Hematopoietic multipotent progenitor cell treated with erythropoietin and hydrocortisone succinate and interleukin-3 and kit ligand, for 17 days (in vitro differentiated cells): ENCODE measurements at places on chromosomes 1 and 21.

DNA sequence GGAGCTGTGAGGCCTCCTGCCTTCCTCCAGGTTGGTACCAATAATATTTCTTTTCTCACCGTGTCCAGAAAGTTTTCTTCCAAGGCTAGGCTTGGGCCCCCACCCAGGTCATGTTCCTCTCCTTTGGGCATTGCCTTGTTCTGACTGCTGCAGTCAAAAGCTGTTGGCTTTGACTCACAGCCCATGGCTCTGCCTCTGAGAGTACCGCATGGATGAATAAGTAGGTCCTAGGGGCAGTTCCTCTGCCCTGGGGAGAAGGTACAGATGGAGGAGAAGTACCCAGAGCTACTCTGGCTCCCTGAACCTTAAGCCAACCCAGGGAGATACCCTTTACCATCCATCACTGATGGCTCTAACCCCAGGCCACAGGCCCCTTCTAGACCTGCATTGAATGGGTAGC, 115.0 kb downstream of the NAV1 start:
- DNase-seq, result no peak

- no peak for DNase-seq
These were observed 417 bp upstream of the GFI1 start for GRCh38 chr1:92487078-92487605.

DNA sequence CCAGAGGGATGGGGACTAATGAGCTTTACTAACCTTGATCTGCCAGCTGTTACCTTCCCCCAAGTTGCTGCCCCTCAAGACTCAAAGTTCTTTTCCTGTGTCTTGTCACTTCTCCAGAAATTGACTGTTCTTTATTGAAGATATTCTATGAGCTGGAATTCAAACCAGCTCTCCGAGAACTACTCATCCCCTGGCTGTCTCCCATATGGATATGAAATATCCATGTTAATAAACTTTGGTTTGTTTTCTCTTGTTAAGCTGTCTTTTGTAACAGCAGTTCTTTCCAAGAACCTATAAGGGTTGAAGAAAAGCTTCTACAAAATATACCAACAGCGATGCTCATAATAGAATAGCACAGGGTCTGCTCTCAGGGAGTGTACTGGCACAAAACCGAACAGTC, 77.0 kb downstream of the CAMK2N1 start:
- DNase-seq, result no peak

DNA sequence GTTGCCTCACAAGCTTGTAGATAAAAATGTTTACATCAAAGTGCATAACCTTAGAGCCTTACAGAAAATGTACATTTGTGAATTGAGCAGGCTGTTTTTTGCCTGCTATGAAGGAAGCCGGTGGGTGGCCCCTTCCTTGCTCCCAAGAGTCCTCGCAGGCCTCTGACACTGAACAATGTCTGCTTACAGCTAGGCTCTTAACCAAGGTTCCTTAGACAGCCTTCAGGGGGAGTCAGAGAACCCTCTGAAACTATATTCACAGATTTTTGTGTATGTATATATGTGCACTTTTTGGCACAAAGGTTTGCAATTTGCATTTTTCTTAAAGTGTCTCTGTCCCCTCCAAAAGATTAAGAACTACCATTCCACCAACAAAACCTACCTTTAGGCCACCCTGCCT, 282.6 kb downstream of the BARHL2 start:
- no peak for DNase-seq

DNA sequence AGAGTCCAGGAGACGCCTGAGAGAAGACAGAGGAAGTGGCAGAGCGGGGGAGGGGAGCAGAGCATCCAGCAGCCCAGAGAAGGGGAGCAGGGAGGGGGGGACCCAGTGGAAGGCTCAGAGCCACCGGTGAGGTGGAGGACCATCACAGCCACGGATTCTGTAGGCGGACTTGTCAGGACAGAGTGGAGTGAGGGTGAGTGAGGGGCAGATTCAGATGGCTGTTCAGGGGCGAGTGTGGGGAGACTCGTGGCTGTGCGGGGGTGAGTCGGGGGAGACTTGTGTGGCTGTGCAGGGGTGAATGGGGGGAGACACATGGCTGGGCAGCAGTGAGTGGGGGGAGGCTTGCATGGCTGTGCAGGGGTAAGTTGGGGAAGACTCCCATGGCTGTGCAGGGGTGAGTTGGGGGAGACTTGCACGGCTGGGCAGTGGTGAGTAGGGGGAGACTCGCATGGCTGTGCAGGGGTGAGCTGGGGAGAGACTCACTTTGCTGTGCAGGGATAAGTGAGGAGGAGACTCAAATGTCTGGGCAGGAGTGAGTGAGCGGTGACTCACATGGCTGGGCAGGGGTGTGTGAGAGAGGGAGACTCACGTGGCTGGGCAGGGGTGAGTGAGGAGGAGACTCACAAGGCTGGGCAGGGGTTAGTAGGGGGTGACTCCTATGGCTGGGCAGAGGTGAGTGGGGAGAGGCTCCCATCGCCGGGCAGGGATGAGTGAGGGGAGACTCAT, 56.8 kb upstream of the ABCG1 start:
- DNase-seq, result no peak

DNA sequence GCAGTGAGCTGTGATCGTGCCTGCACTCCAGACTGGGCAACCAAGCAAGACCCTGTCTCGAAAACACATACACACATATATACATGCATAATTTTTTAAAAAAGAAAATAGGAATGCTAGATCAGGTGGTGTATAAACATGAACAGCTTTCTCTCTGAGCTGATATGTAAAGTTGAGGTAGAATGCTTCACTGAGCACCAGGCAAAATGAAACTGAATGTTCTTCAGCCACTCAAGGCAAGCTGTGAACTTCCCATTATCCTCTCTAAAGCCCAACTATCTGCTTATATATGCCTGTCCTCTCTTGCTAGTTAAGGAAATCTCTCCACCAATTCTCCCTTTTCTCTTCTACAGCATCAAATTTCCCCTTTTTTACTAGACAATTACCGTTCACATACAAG, 93.0 kb downstream of the NUF2 start:
- DNase-seq, result no peak

DNA sequence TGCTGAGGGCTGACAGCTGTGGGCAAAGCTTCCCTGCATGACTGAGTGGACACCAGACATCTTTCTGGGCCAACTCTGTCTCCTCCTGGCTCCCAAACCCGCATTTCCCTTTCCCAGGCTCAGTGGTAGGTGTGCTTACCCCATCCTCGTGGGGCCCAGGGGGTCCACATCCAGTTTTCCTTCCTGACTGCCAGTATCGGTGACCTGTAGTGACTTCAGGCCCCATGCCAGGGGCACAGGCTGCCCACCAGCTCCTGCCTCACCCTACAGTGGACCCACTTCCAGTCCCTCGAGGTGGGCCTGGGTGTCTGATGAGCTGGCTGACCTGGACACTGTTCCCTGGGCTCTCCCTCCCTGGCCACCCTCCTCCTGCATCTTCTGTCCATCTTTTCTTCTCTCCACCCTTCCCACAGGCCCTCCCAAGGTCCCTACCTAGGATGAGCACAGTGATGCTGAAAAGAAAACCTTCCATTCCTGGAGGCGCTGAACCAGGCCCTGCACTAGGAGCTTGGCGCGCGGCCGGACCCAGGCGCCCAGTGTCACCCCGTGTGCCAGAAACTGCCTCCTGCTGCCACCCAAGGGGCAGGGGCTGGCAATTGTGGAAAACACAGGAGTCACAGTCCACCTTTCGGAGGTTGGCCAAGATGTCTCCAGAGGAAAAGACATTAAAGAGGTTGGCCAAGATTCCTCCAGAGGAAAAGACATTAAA, 67.1 kb downstream of the RUNX3 start:
- DNase-seq, result no peak

DNA sequence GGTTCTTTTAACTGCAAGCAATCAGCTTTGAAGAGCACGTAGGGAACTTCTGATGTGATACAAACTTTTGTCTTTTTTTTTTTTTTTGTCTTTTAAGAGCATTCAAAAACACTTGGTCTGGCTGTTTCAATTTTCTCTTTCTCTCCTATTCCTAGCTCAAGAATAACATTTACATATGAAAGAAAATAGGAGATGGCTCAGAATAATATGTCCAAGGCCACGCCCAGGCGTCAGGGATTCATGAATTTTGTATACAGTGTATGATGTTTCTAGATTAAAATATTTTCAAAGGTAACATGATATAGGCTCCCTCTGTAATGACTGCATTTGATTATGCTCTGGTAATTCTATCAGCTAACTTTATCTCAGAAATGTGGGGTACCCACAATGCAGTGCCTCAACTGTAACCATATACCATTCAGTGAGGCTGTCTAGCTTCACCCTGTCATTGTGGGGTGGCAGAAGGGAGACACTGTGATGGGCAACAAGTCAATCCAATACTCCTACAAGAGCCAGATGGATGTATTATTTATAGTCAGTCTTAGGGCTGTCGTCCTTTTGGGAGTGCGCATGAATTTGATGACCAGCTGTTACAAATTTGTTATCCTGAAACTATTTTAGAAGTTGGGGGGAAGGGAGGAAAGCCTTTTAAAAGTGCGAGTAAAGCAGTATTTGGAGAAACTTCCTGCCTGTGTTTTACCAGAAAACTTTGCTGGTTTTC, 1.5 kb upstream of the AKNAD1 start:
- DNase-seq, result no peak

DNA sequence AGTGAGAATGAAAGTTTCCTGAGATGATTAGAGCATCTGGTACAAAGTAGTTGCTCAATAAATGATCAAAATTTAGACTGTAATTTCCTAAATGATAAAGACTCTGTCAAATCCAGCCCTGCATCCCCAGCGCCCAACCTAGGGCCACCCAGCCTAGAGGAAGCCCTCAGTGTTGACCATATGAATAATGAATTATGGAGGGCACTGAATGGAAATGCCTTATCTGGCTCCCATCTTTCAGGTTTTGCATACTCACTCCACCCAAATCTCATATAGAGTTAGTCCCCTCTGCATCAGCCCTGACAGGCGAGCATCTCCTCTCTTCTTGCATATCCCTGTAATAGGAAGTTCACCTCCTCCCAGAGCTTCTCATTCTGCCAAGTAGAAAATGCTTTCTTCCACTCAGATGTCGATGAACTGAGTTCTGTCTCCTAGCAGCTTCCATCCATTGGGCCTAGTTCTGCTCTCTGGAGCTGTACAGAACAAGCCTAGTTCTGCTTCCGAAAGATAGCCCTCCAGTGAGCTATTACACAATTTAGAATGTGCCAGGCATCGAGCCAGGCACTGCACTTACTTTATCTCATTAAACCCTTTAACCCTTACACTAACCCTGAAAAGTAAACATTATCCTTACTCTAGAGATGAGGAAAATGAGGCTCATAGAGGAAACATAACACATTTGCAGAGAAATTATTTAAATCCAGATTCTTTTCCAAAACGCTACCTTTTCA, 20.9 kb downstream of the COA7 start:
- DNase-seq, result no peak

DNA sequence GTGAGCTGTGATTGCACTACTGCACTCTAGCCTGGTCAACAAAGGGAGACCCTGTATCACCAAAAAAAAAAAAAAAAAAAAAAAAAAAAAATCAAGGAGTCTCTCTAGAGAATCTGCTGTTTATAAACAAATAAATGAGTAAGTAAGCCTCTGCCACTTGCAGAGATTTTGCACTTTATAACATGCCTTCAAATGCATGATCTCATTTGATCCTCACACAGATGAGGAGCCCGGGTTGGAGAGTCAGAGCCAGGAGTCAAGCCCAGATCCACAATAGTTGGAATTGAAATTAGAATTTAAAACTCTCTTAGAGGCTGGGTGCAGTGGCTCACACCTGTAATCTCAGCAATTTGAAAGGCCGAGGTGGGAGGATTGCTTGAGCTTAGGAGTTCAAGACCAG, 4.0 kb downstream of the PRELP start:
- no peak for DNase-seq
